CMK (cell line): ENCODE measurements at places on chromosomes 3 and 15.

GRCh38 chr3:40985195-40985594, 214.1 kb upstream of the CTNNB1 start:
- DNase-seq, result no peak

- DNase-seq, result no peak
Observed at GRCh38 chr3:53287131-53287629, 31.4 kb upstream of the TKT start.

GRCh38 chr3:5563537-5564277, 376.2 kb downstream of the EDEM1 start:
- no peak for DNase-seq

DNA sequence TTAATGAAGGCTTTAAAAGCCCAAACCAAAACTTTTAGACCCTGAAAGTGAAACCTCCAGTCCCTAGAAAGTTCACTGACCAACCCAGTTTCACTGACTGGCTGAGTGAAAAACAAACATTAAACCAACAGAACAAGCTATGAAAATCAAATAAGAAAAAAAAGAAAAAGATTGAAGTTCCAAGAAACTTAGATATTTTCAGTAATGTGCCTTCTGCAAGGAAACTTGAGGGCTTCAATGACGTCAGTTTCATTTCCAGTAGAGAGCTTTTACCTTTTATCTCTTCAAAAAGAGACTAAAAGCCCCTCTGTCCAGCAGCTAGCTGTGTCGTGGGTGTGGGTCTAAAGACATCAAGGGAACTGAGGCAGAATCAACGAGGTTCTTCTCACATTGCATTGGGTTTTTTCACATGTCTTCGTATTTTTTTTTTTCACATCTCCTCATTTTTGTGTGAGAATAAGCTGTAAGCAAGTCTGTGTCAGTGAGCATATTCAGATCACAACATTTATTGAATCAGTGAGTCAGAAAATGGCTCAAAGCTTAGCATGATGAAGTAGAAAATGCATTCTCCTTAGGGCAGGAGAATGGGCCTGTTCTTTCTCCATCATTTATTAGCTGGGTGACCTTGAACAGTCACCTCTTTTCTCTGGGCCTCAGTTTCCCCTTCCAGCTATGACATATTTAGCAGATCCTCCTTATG, 54.8 kb upstream of the BCL6 start:
- no peak for DNase-seq

DNA sequence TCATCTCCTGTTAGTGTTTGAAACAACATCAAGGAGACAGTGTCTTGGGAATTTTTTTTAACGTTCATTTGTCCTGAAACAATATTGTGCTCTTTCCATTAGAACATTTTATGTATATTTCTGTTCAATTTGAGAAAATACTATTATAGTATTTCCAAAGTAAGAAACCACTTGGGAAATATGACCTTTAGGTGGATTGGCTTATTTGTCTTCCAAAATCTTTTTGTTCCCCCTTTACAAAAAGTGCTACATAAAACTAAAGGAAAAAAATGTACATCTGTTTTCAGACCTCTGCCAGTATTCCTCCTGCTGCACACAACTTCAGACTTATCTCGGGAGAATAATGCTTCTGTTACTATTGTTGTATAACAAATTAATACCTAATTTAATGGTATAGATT, 165.9 kb upstream of the AGTR1 start:
- no peak for DNase-seq

GRCh38 chr3:18223571-18223970, 201.6 kb downstream of the SATB1 start:
- DNase-seq, result no peak

- no peak for DNase-seq
Observed at GRCh38 chr3:102664126-102664525, 229.3 kb downstream of the ZPLD1 start.

- DNase-seq, result no peak
Observed at GRCh38 chr3:47010111-47010712, 30.7 kb downstream of the NBEAL2 start.

- no peak for DNase-seq
Observed at GRCh38 chr3:42403737-42404136, 6.7 kb downstream of the LYZL4 start.

GRCh38 chr3:184788751-184789150, 23.2 kb upstream of the VPS8 start:
- DNase-seq, result no peak

DNA sequence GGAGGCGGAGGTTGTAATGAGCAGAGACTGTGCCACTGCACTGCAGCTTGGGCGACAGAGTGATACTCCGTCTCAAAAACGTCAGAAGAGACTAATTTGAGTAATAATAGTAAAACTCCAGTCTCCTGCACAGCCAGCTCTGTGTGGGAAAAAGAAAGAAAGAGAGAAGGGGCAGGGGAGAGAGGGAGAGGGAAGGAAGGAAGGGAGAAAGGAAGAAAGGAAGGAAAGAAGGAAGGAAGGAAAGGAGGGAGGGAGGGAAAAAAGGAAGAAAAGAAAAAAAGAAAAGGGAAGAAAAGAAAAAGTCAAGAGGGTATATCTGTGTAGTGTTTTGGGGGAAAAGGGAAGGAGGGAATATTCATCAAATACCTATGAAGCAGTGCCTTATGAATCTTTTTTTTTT, 23.1 kb upstream of the PDIA3 start:
- DNase-seq, result no peak

DNA sequence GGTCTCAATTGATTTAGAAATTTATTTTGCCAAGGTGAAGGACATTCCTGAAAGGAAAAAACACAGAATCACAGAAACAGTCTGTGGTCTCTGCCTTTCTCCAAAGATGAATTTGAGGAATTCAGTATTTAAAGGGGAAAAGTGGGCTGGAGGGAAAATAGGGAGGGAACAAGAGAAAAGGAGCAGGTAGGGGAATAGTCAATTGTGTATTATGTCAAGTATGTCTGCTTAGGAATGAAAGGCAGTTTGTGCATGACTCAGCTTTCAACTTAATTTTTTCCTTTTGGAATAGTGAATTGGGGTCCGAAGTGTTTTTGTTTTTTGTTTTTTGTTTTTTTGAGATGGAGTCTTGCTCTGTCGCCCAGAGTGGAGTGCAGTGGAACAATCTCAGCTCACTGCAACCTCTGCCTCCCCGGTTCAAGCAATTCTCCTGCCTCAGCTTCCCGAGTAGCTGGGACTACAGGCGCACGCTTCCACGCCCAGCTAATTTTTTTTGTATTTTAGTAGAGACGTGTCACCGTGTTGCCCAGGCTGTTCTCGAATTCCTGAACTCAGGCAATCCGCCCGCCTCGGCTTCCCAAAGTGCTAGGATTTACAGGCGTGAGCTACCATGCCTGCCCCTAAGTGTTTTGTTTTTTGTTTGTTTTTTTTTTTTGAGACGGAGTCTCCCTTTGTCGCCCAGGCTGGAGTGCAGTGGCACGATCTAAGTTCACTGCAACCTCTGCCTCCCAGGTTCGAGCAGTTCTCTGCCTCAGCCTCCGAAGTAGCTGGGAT, 74.1 kb upstream of the MAP4 start:
- no peak for DNase-seq

DNA sequence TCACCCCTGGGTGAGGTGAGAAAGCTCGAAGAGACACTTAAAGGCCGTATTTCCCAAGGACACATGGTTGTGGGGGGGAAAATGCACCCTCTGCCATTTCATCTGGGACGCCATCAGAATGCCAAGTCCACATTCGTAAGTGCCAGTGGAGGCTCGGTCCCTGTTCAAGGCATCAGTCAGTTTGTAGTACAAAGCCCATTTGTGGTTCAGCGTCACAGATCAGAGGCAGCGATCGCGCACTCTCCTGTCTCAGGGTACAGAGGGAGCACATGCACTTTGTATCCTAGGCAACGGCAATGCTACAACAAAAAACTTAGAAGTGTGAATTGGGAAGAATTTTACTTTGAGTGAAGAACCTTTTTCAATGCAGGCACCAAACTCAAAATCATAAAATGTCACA, 27.2 kb downstream of the SEMA6D start:
- DNase-seq, result no peak

GRCh38 chr3:123352134-123352554, 96.7 kb downstream of the ADCY5 start:
- no peak for DNase-seq

DNA sequence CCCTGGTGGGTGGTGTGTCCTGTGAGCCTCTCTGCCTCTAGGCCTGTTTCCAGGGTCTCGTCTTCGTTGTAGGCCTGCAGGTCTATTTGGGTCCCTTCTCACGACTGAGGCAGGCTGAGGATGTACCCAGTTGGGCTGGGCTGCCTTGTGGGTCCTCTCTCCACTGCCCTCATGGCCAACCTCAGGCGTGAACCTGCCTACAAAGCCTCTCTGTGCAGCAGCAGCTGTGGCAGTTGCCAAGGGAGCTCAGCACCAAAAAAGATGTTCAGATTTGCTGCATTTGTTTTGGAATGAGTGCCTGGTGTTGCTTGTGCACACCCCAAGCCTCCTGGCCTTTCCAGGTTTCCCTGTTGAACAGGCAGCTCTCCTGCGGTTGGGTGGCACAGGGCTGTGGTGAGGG, 13.4 kb downstream of the KLF13 start:
- DNase-seq, result no peak

- DNase-seq, result no peak
Observed at GRCh38 chr3:126338790-126339288, 18.4 kb downstream of the KLF15 start.

- no peak for DNase-seq
Observed at GRCh38 chr15:74889390-74889882, 406 bp upstream of the MPI start.

GRCh38 chr3:12462159-12462947, 21.9 kb upstream of the TSEN2 start:
- no peak for DNase-seq

DNA sequence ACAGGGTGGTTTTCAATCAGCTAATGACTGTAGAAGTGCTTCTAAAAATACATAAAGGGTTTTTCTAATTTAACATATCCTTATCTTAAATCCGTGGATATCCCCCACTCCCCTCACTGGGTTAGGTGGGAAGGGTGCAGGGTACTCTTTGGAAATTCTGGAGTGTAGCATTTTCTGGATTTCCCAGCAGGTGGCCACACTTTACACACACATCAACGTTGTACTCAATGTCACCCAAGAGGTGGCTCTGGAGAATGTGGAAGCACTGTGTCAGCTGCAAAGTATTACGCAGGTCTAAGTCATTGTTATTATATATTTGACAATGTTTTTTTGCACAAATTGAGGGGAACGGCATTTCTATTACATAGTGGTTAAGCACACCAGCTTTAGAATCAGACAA, 168.8 kb downstream of the CHDH start:
- DNase-seq, result no peak

- DNase-seq, result no peak
Observed at GRCh38 chr3:53157974-53158580, 2.9 kb upstream of the PRKCD start.

GRCh38 chr3:100637197-100637631, 27.8 kb downstream of the ADGRG7 start:
- no peak for DNase-seq

GRCh38 chr3:146537603-146538002, 6.8 kb downstream of the PLSCR1 start:
- no peak for DNase-seq

DNA sequence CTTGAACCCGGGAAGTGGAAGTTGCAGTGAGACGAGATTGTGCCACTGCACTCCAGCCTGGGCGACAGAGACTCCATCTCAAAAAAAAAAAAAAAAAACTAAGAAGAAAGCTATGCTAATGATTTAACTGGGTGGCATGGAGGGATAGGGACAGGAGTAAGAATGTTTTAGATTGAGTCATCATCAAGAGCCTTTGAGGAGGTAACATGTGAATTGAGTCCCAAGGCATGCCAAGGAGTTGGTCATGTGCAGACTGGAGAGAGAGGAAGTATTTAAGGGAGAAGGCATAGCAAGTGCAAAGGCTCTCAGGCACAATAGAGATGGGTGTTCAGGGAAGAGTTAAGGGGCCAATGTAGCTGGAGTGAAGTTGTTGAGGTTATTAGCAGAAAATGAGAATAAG, 9.1 kb downstream of the BNC1 start:
- DNase-seq, result no peak
